Colonic mucosa (tissue), 4 donors: ENCODE measurements at places on chromosomes 5 and 9. TPM values are rescaled to one million over a fixed set of nuclear protein-coding genes. Genes with fewer than 3 reads are reported as not detected.

DNA sequence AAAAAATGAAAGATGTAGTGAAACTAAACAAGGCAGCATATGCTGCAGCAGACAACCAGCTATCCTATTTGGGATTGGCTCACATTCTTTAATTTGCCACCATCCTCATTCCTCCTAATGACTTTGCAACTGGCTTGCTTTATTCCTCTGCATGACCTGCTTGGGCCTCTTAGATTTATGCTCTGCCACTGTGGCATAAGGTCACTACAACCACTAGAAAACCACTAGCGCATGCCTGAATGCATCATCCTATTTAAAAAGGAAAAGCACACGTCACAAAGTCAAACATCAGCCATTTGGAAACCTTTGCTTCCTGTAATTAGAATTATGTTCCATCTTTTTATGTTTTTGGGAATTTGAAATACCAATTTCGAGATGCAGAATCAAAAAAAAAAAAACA, 40.8 kb upstream of the CCDC152 start:
- DNase-seq, result no peak

DNA sequence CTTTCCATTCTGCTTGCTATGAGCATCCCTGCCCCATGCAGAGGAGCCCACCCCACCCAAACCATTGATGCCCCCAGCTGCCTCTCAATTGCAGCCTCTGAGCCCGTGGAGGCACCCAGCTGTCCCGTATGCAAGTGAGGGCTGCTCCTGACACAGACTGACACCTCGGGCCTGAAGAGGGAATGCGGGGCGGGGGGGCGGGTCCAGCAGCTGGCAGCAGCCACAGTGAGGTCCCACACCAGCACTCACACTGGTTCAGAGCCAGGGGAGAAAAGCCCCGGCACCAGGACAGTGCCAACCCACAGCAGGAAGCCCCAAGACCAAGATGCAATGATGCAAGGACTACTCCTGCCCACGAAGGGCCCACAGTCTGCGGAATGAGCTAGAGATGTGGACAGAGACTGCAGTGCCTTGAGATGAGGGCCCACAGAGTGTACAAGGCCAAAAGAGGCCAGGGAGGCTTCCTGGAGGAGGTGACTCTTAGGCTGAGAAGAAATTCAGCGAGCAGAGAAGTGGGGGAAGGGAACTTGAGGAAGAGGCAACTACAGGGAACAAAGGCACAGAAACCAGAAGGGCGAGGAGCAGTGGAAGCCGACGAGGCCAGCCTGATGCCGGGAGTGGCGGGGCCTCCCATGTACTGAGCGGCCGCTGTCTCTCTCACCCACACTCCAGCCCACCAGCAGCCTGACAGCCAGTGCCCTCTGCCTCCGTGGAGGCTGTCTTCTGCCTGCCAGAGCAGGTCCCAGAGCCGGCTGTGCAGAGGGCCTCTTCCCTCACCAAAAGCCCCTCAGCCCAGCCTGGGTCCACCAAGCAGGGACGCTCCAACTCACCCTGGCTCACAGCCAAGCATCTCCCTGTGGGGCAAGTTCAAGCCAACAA, 9.2 kb downstream of the EEIG1 start:
- peak; percentile 39 for DNase-seq

DNA sequence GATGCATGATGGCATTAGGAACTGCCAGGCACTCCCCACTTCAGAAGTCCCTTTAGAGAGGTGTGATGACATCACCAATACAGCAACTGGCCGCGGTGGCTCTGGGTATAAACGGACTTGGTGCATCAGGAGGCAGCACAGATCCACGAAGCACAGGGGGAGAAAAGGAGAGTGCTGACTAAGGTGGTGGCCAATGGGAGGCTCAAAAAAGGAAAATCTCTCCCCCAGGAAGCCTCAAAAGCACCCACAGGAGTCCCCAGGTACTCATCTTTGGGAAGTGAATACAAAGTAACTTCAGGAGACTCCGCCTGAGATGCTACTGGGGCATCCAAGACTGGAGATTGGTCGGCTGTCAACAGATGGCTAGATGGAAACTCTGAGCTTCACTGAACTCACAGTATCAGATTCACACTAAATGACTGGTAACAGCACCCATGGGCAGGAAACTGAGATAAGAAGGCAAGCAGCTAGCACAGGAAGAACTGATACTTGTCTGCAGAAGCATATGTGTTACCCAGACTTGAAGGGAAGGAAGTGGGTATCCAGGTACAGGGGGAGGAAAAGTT, 7.6 kb downstream of the TTC39B start:
- no peak for DNase-seq

GRCh38 chr5:156934450-156935211, 28.4 kb downstream of the TIMD4 start:
- no peak for DNase-seq

GRCh38 chr5:43514471-43514815, 505 bp downstream of the C5orf34 start:
- DNase-seq, result no peak

GRCh38 chr5:173895401-173896165, 7.4 kb downstream of the CPEB4 start:
- DNase-seq, result no peak

DNA sequence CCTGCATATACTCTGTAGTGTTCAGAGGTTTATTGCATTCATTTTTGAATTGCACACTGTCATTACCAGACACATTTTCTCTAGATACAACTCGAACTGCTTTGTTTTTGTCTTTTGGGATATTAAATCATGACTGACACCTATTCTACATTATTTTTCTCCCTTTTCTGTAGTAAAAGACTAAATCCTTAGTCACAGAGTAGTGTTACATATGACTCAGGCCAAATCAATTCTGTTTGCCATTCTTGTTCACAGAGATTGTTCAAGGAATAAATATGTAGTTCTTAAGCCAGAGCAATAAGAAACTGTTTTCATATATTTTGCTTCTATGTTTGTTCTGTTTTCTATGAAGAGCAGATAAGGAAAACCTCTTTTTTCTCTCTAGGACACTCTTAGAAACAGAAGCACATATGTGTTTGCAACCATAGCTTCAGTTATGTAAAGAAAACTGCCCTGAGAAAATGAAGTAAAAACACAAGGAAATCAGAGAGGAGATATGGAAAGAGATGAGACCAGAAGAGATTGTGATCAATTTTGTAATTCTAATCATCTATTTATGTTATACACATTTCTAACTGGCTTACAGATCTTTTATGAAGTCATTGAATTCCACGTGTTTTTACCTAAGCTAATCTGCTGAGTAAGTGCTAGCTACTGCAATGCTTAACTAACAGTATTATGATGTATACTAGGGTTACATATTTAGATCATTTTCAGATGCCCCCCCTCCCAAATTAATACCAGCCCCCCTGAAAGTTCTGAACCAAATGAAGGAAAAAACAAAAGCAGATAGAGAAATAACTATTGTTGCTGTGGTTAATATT, 1995.6 kb upstream of the CDH6 start:
- DNase-seq, result no peak

DNA sequence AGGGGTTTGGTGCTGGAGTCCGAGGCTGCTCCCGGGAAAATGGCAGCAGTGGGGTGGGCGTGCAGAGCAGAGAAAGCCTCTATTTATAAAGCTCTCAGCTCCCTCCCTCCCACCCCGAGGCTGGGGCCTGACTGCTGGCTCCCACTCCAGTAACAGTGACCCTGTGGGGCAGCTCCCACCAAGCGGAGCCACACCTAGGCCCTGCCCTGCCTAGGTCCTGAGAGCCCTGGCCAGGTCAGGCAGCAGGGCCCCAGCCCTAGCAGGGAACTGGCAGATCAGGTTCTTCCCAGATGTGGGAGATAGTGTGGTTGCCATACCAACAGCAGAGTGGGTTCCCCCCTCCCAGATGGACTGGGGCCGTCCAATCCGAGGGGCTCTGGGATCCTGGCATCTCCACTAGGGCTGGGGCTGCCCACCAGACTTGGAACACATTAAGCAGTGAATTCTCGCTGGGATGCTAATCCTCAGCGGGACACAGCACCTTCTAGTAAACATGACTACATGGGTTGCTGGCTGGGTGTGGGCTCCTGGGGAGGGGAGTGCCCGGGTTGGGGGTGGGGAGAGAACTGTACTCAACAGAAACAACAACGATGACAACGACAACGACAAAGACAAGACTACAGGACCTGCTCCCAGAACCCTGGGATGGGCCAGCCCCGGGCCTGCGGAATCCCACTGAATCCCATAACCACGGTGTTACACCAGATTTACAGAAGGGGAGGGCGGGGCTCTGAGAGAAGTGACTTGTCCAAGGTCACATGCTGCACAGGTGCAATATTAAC, 1.5 kb downstream of the SH3GLB2 start:
- DNase-seq, result peak; percentile 64

GRCh38 chr9:128529191-128529590, 23.2 kb upstream of the SPTAN1 start:
- DNase-seq, result no peak

- DNase-seq, result no peak
Measured at GRCh38 chr9:11794984-11795383, 898.2 kb upstream of the TYRP1 start.

- no peak for DNase-seq
Measured at GRCh38 chr5:148739023-148739422, 84.7 kb upstream of the HTR4 start.

DNA sequence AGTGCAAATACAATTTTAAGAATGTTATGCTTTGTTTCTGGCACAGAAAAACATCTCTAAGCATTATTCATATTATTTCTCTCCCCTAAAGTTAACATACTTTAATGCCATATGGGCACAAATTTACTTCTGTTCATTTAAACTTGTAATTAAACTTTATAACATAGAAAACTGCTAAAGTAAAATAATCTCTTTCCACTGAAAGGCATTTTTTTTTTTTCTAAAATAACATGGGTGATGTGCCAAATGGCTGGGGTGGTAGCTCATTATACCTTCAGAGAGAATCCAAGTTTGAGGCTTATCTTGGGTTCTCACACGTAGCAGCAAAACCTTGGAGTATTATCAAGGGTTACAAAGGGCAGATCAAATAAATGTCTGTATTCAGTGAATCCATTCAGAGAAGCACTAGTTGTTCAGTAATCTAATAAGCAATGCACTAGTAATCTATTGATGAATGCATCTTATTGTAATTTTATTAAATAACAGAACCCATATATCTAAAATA, 257.6 kb upstream of the POU5F2 start:
- no peak for DNase-seq

- DNase-seq, result no peak
Measured at GRCh38 chr5:79075646-79076426, 6.3 kb downstream of the BHMT2 start.

- DNase-seq, result no peak
Measured at GRCh38 chr9:78351816-78352215, 54.9 kb downstream of the PSAT1 start.

GRCh38 chr9:1948541-1948940, 66.6 kb upstream of the SMARCA2 start:
- no peak for DNase-seq

DNA sequence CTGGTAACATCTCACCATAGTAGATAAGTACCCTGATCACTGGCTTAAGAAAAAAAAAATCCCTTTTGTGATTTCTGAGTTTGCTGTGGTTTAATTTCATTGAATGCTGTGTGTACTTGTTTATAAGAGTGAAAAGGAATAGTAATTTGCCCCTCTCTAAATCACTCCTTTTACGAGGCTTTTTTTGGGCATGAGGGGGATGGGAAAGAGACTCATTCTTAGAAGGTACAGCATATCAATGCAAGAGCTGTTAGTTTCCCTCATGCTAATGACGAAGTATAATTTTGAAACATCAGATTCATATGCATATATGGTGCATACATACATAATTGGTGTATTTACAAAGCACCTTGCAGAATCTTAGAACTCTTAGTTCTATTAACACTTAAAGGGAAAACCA, 2.4 kb upstream of the SLC44A1 start:
- no peak for DNase-seq

DNA sequence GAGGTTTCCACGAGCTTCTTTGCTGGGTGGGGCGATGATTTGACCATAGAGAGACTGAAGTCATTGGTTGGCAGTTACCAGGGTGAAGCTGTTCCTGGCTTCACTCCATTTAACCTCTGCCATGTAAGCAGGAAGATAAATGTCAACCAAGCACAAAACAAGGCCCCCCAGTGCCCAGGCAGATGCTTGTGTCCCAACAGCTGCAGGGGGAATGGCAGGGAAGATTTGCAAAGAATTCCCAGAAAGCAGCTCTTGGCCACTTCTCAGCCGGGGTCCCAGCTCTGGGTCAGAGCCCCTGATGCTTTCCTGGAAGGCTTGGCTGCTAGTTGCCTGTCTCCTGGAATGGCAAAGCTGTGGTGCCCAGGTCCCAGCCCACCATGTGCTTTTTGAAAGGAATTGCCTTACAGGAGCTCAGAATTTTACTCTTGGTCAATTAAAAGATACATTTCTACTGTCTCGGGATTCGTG, 383.4 kb downstream of the ENC1 start:
- DNase-seq, result peak; percentile 47

- no peak for DNase-seq
Measured at GRCh38 chr5:38258319-38259061, at the start of gene EGFLAM. Gene EGFLAM (plus strand): TSS chr5:38258559. CDS start chr5:38258755, 196 bp downstream.

DNA sequence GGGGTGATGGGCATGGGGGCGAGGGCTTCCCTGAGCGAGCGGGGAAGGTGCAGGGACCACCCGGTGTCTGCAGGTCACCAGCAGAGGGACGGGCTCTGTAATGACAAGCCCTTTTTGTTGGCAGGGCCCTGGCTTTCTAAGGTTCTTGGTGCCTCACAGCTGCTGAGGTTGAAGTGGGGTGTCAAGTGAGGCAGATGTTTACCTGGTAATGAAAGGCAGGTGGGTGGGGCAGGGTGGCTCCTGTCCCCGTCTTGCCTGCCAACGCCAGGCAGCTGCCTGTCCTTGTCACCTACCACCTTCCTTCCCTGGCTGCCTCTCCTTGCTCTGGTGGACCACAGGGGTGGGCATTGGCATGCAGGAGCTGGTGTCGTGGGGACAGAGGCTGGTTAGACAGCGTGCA, 41.0 kb upstream of the SEMA4D start:
- no peak for DNase-seq

- no peak for DNase-seq
Measured at GRCh38 chr9:69086769-69087168, 51.2 kb downstream of the FXN start.

DNA sequence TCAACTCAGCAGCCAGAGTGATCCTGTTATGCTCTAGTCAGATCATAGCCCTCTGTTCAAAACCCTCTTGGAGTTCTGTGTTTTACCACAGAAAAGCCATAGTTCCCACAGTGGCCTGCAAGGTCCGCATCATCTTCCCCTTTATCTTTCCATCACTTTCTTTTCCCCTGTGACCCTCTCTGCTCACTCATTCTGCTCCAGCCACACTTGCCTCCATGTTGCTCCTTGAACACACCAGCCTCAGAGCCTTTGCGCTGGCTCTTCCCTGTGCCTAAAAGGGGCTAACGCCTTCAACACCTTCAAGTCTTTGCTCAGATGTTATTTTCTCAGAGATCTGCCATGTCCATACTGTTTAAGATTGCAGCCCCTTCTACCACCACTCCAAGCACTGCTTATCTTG, 26.3 kb downstream of the CSF2 start:
- DNase-seq, result no peak

- no peak for DNase-seq
Measured at GRCh38 chr5:132464156-132464939, 26.2 kb downstream of the IRF1 start.

Gene ZDHHC12
- 69.9 TPM for total RNA-seq

Gene REEP2
- 3.2 TPM for total RNA-seq

Gene FBLL1
- 0.58 TPM for total RNA-seq

Gene PCDHA7
- 0.10 TPM for total RNA-seq

Gene CD14
- total RNA-seq, result 48.3 TPM

Gene BAAT
- total RNA-seq, result not detected
